CD4-positive, alpha-beta T cell treated with Interleukin-4 for 4 hours (primary cell): ENCODE measurements at places on chromosomes 13 and 19.
A peak's percentile ranks its signal among the peaks of the same experiment; 100 is the strongest.

DNA sequence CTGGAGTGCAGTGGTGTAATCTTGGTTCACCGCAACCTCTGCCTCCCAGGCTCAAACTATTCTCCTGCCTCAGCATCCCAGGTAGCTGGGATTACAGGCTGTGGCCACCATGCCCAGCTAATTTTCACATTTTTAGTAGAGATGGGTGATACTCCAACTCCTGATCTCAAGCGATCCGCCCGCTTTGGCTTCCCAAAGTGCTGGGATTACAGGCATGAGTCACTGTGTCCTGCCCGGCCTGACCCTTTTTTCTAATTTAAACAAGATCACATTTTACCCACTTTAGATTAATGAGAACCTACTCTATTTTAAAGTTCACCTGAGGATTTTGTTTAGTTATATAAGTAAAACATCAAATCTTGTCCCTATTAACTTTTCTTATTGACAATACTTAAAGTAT, 91.8 kb upstream of the POSTN start:
- no peak for DNase-seq

GRCh38 chr13:73767747-73768315, 366.4 kb downstream of the KLF12 start:
- peak; percentile 48 for DNase-seq

- no peak for DNase-seq
Observed at GRCh38 chr13:44155422-44156293, 218.0 kb upstream of the SERP2 start.

- DNase-seq, result peak; percentile 31
Observed at GRCh38 chr19:54389553-54389952, 24.8 kb upstream of the LAIR1 start.

GRCh38 chr19:11169896-11170678, 14.5 kb upstream of the SPC24 start:
- no peak for DNase-seq

DNA sequence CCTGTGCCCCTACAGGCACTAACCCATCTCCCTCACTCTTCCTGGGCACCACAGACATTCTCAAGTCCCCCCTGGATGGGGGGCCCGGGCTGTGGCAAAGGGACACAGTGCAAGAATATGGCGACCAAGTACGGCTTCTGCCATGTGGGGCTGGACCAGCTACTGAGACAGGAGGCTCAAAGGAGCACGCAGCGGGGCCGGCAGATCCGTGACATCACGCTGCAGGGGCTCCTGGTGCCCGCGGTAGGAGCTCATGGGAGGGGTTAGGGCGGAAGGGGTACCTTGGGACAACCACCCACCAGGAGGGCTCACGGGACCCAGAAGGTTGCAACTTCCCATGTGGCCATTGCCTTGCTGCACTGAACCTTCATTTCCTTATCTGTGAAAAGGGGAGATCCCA, 3.3 kb upstream of the GTF2F1 start:
- no peak for DNase-seq
